Caudate nucleus (tissue), 63 donors: ENCODE measurements at places on chromosomes 6 and 20.

DNA sequence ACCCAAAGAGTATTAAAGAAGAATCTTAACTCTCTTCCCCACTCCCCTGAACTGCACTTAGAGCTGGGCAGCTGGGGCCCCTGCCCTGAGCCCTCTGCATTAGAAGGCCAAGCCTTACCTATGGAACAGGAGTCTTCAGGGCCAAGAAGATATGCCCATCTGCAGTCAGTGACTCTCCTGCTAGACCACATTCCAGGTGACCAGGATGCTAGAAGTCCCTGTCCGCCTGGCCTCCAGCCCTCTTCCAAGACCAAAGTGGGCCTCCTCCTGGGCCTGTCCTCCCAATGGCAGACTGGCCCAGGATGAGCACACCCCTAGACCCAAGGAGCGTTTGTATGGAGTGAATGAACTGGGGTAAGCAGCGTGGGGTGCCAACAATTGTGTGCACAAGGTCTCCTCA lies 259.1 kb downstream of the LY86 start:
- DNase-seq: no peak

DNA sequence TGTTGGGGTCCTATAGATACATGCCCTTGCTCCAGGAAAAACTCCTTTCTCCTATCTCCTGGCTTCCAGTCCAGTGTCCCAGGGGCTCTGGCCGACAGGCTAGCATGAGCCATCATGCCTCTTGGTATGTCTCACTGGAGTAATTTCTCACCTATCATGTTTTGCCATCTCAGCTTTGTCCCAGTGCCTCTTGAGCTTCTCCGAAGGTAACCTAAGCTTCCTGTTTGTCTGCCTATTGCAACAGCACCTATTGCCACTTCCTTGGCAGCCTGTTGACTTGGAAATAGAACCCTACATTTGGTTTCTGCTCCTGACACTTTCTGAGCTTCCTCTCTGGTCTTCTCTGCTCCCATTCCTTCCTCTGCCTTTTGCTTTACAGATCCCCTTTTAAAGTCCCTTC lies 197.7 kb downstream of the KCNQ5 start:
- DNase-seq: no peak

DNA sequence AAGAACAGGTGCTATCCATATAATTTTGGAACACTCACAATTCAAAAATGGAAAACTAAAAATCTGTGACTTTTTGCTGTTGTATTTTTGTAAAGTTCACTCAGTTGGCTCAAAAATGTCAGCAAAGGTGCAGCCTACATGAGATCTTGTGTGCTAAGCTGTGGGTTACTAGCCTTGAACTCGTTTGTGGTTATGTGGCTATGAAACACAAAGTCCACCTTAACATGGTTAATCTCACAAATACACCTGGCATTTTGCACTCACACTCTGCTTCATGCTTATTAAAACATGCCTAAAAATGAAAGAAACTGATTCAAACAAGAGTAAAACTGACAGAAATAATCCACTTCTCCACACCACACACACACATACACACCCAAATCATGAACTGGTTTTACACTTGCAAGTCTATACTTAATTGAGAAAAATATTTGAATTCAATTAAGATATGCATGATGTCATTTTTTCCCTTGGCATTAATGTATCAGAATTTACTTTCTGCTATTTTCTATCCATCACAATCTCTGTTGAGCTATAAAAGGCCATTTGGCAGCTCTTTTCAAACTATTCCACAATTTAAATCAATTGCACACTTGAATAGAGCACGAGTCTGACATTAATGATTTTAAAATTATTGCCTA lies 22.9 kb upstream of the TMEM30A start:
- no peak for DNase-seq

GRCh38 chr6:25014791-25015560 lies 79.2 kb upstream of the RIPOR2 start:
- no peak for DNase-seq

DNA sequence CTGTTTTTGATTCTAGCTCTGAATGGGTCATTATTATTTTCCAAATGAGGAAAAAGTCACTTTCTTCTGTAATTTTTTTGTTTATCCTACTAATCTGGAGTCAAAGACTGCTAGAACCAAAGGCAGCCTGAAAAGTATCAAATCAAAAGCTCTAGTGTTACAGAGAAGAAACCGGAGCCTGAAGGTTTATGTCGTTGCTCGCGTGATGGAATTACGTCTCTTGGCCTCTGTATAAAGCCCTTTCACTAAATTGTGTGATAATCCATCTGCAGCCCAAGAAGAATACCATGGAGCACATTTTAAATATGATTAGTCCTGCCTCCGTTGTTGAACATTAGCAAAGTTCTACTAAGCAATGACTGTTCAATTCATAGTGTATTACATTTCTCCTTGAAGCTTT lies 738.6 kb downstream of the C6orf118 start:
- DNase-seq: no peak

DNA sequence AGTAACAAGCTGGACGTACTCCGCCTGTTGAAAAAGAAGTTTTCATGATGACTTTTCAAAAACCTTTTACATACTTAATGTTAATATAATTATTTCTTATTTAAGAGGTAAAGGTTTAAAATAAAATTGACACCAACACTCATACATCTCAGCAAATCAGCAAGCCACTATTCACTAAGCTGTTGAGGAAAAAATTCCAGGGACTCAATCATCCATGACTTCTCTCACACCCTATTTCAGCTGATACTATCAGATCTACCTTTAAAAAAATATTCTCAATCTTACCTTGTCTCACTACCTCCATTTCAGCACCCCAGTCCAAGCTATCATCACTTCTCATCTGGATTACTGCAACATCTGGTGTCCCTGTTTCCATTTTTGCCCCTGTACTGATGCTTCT lies 109.3 kb downstream of the HACE1 start:
- no peak for DNase-seq

DNA sequence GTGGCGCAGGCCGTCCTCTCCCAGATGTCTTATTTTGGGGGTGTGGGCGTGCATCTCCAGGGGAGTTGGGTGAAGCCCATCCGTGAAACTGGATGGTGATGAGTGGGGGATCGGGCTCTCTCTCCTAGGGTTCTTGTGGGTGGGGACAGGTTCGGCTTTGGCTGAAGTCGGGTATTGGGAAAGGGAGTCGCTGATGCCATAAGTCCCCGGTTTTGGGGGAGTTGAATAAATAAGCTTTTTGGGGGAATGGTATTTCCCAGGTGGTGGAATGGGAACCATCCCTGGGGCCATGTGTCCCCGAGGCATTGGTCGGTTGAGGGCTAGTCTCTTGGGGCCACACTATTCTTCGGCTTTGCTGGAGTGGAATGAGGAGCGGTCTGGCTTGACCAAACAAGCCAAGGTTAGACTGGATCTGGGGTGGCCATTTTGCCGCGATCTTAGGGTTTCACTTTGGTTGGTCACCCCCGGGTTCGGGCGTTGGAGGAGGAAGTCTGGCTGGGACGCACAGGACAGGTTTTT lies 481 bp downstream of the ZNF133 start:
- no peak for DNase-seq

DNA sequence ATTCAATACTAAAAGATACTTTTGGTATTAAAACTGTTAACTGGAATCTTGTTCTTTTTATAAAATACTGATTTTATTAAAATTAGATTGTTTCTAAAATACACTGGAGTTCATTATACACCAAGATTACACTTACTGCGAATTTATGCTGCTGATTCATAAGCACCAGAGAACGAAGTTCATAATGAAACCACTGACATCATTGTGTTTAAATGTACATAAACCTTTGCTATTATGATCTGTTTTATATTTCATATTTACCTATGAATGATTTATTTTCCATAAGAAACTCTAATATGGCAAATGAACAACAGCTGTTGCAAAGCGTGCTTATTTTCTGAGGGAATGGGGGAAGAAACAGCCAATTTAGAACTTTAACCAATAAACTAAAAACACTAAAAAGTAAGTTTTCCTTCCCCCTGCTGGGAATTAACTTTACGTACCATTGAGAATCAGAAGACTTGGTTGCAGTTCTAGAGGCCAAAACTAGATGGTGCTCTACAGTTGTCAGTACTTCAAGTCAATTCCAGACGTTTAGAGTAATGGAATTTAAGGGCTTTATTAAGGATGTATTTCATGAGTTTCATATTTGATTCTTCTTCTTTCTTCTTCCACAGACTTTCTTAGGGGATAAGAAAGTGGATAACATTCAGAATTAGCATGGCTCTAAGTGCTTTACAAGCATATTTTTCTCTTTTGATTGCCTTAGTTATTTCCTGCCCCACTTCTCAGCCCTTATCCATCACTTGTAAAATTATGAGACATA lies 30.8 kb upstream of the COL19A1 start:
- DNase-seq: no peak

- DNase-seq: no peak
These were observed 219.6 kb upstream of the SNX9 start for GRCh38 chr6:157603314-157603940.

- no peak for DNase-seq
These were observed 99.6 kb upstream of the DST start for GRCh38 chr6:56742122-56742791.

DNA sequence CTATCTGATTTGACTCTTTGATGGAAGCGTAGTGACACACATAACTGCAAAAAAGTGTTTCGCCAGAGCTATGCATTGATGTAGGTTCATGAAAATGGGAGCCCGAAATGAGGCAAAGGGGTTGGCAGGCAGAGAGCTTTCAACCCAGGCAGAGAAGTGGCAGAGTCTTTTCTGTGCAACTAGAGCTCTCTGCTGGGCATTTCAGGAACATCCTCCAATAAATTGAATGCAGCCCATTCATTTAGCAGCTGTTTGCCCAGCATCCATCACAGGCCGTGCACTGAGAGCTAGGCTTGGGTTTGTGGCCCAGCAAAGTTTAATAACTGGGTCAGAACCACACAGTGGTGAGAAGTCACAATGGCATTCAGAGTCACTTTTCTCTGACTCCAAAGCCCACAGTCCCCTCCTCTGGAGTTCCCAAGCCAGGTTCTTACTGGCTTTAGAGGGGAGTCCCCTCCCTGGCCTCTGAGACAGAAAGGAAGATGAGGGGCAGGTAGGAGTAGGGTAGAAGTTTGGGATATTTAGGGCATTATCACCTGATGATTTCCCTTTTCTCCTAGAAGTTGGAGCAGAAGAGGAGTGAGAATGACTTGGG lies 31.8 kb upstream of the ELMO2 start:
- DNase-seq: peak; percentile 47

DNA sequence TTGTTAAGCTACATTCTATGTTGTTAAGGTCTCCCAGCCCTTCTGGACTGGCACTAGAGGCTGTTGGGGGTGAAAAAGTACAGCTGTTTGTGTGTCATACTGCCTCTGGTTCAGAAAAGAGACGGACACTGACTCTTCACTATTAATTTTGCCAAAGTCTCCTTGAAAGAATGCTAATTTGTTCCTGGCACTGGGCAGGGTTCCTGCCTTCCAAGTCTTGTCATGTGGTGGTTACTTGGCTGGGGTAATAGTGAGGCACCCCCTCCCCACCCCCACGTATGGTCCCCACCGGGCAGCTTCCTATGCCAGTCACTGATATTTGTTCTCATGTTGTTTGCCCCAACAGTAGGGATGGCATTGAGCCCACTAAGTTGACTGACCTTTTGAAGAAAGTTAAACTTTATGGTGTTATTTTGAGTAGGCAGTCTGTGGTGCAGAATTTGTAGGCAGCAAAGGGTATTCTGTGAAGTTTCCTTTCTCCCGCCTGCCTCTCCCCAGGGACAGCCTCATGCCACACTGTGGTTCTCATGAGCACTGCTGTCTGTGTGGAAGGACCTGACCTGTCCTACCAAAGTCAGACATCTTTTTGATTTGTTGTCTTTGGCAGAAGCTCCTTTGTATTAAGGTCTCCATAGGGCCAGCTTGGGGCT lies 8.7 kb downstream of the CDS2 start:
- DNase-seq: no peak

- DNase-seq: no peak
These were observed 20.4 kb downstream of the VNN1 start for GRCh38 chr6:132693478-132693877.

DNA sequence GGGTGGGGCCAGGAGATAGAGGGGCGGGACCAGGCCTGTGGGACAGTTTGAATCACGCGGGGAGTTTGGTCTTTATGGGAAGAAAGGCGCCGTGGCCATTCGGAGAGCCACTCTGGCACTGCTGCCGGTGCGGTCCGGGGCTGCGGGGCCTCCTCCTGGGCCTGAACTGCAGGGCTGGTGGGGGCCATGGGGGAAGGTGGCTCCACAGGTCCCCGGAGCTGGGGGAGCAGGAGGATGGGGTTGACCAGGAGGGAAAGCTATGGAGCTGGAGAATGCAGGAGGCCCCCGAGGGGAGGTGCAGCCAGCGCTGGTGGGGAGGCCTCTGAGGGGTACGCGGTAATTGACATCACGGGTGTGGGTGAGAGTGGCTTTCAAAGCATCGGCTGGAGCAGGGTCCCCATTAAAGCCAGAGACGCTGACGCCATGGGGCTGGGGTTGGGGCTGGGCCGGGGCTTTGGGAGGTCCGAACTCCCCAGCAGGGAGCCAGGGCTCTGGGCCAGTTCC lies 1.8 kb upstream of the BHLHE23 start:
- DNase-seq: no peak

GRCh38 chr6:121330516-121330915 lies 3.8 kb downstream of the TBC1D32 start:
- no peak for DNase-seq

DNA sequence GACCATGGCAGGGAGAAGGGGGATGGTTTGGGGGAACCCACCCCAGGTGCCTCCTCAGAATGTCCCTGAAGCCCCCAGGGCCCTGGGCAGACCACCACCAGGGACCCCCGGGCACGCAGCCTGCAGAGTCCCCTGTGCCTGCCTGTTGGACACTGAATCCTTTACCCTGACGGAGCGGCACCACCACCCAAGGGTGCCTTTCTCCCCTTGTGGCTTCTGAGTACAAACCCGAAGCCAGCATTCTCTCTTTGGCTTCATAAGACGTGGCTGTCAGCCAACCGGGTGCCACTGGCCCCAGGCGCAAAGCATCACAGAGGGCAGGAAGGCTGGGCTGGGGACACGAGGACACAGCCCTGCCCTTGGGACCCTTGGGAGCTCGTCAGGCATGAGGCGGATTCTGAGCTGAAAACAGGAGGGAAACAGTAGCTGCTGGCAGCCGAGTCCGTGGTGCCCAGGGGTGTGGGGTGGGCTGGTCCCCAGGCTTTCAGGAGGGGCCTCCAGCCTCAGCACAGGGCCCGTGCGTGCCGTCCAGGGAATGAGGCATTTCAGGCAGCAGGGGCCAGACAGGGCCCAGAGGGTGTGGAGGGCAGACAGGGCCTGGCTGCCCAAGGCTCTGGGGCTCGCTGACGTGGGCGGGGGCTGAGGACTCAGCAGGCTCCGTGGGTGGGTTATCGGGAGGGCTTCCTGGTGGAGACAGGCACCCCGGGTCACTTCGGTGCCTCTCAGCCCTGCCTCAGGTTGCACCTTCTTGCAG lies 3.5 kb downstream of the COL9A3 start:
- no peak for DNase-seq

GRCh38 chr20:34403908-34404307 lies 40.8 kb downstream of the ITCH start:
- DNase-seq: no peak

- no peak for DNase-seq
These were observed 899.0 kb downstream of the TFAP2A start for GRCh38 chr6:9515633-9516606.

GRCh38 chr6:71396410-71396801 lies 107.8 kb downstream of the OGFRL1 start:
- DNase-seq: no peak
